ENCODE measurements at places on chromosomes 16 and 17.

GRCh38 chr16:61929776-61930175 is 106.5 kb downstream of the CDH8 start:
- no peak for DNase-seq

DNA sequence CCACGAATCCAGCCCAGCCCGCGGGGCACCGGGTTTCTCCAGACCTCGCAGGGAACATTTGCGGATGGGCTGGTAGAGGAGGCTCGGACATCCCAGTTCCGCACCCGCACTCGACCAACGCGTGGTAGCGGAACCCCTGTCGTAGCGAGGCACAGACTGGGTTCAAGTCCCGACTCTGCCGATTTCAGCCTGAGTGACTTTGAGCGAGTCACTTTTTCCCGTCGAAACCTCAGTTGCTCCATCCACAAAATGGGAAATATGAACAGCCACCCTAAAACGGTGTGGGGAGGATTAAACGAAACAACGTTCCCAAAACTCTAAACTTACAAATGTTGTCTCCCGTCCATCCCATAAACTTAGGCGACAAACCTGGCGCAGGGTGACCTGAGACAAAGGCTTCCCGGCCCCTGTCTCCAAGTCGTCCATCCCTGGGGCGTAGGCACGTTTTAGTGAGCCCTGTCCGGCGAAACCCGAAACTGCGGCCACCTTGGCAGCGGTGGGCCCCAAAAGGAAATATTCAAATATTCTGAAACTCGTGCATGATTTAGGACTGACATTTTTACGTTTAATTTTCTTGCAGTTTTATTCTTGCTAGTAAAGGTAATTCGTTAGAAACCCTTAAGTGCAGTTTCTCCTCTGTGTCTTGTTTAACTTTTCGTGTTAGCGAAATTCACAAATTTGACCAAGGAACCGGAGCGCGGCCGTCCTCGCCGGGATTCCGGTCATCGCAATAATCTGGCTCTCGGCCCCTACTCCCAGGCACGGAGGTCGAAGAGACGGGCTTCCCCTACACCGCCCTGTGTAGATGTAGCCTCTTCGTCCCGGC is 1.9 kb upstream of the MLLT6 start:
- DNase-seq: no peak

DNA sequence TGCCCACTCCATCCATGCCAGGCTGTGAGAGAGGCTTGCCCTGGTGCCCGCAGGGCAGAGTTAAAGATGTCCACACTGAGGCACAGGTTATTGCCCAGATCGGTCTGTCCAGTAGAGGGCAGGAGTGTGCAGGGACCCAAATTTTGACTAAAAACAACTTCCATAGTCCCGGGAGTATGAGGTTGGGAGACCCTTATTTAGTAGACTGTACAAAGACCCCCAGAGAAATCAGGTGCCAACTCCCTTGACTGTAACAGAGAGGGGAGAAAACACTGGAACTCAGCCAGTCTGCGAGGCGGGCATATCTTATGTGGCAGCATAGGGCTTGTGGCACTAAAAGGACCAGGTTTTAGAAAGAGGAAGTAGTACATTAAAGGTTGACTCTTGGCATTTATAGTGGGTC is 43.4 kb downstream of the HNF1B start:
- DNase-seq: no peak

GRCh38 chr16:56910654-56911539 is 21.0 kb upstream of the HERPUD1 start:
- peak; percentile 95 for DNase-seq

- no peak for DNase-seq
Measured at GRCh38 chr17:72995008-72995656, 97.4 kb downstream of the SLC39A11 start.

DNA sequence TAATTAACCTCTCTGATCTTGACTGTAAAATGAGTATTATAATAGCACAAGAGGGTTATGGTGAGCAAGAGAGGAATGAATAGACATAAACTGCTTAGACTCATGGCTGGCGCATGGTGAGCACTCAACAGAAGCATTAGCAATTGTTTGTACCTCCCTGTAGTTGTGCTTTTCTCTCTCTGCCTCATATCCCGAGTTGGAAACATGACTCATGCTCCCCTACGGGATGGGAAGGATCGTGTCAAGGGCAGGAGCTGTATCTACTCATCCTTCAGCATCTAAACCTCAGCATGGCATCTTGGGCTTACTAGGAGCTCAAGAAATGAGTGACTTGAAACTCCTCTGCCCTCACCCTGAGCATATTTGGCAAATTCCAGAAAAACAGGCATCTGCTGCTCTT is 299.6 kb downstream of the MAP2K4 start:
- no peak for DNase-seq

- DNase-seq: no peak
Measured at GRCh38 chr16:30805056-30805369, 18.0 kb upstream of the ZNF629 start.

- DNase-seq: peak; percentile 47
Measured at GRCh38 chr16:82773018-82773417, 146.2 kb downstream of the CDH13 start.

GRCh38 chr16:84726079-84726668 is 26.4 kb downstream of the USP10 start:
- peak; percentile 64 for DNase-seq

Data from SW480 (cell line).